RWPE1 (cell line): ENCODE measurements at places on chromosomes 6 and 20.

DNA sequence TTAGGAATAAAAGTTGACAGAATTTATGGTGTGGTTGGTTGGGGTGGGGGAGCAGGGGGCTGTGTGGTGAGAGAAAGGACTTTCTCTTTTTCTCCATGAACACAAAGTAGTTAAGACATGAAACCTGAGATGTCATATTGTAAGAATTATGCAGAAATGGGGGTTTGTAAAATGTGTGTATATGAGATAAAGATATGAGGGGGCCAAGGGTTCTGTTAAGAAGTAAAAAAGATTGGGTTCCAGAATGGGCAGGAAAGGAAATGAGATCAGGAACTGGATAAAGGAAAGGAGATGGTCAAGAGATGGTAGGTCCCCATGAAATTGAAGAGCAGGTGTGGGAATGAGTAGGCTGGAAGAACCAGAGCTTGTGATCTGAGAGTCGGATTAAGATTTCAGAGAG, 9.7 kb downstream of the RNF146 start:
- DNase-seq: no peak

GRCh38 chr6:109079981-109080380, 14.7 kb downstream of the SESN1 start:
- no peak for DNase-seq

DNA sequence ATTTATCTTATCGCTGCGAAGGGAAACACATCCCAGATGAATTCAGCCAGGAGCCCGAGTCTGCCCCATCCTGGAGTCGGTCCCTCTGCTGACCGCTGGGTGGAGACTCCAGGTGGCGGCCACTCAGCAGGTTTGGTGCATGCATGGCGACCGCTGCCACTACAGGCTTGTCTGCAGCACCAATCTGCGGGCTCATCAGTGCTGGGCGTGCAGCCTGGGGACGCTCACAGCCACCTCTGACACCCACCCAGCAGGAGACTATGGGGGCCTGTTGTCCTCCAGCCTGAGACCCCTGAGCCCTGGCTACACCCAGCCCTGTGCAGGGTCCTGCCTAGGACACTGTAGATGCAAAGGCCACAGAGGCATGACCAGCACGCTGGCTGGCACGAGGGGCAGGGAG, 40.5 kb upstream of the GATA5 start:
- DNase-seq: peak; percentile 48

DNA sequence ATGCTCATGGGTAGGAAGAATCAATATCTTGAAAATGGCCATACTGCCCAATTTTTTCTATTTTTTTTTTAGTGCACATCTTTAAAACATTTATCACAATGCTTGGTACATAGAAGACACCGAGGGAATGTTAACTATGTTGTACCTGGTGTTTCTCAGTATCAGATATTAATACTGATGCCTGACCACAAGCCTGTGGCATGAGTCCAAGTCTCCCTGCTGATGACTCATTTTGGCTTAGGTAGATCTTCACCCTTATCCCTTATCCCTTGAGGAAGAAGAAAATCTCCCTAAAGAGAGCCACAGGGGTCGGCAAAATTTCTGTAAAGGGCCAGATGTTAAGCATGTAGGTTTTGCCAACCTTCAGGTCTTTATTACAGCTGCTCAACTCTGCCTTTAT, 14.5 kb downstream of the CD109 start:
- DNase-seq: peak; percentile 92

DNA sequence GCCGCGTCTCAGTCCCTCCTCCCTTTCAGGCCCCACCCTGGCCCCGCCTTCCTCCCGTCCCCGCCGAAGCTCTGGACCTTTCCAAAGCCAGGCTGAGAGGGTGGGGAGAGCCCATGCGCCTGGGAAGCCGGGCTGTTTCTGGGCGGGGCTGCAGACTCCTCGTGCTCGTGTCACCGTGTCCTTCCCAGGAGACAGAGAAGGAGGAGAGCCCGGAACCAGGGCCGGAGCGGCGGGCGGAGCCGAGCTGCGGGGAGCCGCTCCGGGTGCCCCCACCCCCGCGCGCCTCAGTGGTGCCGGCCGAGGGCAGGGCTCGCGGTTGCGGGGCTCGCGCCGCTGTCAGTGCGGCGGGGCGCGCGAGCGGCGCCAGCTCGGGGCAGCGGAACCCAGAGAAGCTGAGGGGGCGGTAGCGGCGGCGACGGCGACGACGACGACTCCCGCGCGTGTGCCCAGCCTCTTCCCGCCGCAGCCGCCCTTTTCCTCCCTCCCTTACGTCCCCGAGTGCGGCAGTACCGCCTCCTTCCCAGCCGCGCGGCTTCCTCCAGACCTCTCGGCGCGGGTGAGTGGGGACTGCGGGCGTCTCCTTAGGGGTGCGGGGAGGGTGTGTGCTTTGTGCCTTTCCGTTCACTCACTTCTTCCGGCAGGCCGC, at the start of gene RALY:
TSS of gene RALY (plus strand) at position 336 of the 646 bp plus-strand sequence. CDS start 78,164 bp downstream, outside the sequence.
- DNase-seq: peak; percentile 100

GRCh38 chr6:39029156-39030011, 19.2 kb upstream of the GLP1R start:
- peak; percentile 47 for DNase-seq

DNA sequence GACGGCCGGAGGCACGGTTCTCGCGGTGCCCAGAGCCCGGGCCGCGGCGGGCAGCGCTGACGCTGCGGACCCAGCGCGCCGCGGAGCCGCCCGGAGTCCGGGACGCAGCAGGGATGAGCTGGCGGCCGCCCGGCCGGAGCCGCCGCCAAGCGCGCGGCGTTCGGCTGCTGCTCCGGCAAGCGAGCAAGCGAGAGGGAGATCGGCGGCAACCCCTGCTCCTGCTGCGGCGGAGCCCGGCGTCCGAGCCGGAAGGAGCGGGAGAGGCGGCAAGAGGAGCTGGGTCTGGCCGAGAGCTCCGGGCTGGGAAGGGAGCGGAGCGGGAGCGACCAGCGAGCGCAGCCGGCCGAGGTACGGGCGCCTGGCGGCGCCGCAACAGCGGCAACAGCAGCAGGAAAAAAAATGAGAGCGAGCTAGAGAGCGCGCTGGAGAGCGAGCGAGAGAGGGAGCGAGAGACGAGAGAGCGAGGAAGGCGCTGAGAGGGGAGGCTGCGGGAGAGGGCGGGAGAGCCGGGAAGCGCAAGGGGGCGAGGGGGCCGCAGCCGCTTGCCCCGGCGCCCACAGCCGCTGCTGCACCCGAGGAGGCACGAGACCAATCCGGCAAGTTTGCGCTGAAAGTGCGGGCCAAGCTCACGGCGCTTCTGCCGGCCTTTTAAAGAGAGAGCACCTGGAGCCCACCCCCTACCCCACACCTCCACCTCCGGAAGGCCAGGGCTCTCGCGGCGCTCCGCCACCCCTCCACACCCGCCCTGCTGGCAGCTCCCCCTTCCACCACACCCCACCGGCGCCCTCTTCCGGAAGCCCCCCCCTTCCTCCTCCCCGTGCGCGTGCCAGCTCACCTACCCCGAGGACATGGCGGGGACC, 496 bp downstream of the GRM4 start:
- peak; percentile 34 for DNase-seq

DNA sequence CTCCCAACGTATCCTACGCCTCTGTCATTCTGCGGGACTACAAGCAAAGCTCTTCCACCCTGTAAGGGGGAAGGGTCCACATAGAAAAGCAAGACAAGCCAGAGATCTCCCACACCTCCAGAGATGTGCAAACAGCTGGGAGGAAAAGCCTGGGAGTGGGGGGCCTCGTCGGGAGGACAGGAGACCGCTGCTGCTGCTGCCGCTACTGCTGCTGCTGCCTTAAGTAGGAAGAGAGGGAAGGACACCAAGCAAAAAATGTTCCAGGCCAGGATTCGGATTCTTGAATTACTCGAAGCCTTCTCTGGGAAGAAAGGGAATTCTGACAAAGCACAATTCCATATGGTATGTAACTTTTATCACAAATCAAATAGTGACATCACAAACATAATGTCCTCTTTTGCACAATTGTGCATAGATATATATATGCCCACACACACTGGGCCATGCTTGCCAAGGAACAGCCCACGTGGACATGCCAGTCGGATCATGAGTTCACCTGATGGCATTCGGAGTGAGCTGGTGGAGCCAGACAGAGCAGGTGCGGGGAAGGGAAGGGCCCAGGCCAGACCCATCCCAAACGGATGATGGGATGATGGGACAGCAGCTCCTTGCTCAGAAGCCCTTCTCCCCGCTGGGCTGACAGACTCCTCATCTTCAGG, 108.8 kb upstream of the RAB32 start:
- DNase-seq: no peak

DNA sequence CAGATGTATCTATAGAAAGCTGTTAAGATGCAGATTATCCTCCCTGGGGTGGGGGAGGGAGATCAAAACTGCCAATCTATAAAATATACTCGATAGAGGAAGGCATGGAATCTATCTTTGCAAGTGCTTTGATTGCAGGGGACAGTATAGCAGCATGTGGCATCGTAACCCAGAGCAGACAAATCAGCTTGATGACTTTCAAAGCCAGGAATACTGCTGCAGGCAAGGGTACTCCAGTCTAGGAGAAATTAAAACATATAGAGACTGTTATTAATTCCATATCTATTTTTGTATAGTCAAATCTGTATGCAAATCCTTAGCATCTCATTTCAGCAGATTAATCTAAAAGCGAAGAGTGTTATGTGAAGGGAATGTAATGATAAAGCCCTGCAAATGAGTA, 159.4 kb downstream of the MMS22L start:
- no peak for DNase-seq

- DNase-seq: peak; percentile 85
Measured at GRCh38 chr6:110098511-110099116, 80.9 kb downstream of the WASF1 start.

DNA sequence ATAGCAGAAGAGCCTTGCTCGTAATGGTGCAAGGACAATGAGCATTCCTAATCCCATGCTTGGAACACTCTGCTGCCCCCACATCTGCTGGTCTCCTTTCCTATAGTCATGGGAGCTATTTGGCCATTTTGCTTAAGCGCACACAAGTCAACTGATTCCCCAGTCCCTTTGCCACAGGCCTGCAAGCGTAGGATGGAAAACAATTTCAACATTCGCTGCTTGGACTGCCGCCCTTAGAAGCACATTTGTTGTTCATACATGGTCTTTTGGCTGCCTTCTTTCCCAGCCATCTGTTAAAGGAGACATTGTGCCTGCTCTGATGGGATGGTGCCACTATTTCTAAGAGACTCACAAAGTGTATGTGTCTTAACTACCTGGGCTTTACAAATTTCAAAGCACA, 96.9 kb downstream of the RFX6 start:
- no peak for DNase-seq

DNA sequence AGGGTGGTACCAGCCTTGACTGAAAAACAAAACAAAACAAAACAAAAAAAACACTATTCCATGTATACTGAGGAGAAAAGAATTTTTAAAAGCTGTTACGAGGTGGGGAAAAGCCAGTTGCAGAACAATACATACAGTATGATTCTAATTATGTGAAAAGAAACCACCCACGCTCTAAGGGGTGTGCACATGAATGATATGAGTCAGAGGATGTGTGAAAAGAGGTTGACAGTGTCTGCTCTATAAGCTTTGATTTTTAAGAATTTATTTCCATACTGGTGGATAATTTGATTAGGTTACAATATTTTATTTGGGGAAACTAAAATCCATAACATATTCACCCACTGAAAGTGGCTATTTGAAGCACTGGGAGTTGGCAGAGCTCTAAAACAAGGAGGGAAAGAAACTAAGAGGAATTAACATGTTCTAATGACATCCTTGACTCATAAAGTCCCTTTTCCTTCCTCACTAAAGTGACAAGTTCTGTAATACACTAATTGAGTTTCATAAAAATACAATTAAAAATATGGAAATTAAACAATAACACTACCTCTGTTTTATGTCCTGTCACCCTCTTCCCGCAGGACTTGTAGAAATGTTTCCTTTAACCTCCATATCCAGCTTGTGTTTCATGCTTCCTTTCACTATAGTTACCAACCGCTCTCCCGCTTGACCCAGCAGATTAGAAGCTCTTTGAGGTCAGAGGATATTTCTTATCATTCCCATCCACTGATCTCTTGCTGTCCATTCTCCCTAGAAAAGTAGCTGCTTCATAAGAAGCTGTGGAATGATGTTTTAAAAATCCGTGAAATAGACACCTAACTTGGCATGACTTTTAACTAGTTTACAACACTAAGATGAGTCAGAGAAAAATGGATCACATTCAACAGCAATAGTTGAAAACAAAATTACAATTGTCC, 118.6 kb upstream of the CCDC28A start:
- DNase-seq: peak; percentile 60

- peak; percentile 8 for DNase-seq
Measured at GRCh38 chr6:50815436-50816114, 3.1 kb upstream of the TFAP2B start.

DNA sequence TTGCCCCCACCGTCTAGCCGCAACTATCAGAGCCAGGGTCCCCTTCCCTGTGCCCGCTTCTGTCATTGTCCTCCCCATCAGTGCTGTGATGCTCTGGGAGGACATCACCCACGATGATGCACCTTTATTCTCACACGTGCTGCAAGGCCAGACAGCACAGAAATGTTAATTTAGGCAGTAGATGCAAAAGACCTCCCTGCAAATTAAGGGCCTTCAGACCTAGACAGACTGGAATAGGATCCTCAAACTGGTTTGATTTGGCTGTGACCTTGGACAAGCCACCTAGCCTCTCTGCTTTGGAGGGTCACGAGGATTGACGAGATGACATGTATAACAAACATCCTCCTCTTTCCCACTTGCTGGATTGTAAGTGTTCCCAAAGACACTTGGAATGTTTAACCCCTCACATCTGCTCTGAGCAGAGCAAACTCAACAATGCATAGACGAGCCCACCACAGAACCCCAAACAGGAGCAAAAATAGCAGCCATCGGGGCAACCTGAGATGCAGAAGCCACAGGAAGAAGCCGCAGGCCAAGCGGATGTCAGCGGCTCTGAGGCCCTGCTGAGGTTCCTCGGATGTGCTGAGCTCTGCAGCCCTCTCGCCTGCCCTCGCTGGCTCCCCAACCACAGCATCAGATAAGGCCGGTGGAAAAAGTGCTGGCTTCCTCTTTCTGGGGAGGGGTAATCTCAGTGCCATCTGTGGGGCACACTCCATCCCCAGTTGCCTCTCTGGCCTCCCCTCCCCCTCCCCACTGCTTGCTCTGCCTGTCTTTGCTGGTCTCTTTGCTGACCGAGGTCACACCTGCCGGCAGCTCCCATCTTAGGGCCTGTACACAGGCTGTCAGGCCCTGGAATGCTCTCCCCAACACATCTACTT, 35.3 kb downstream of the TOX2 start:
- no peak for DNase-seq

- no peak for DNase-seq
Measured at GRCh38 chr6:11062715-11063114, 18.6 kb upstream of the ELOVL2 start.

- no peak for DNase-seq
Measured at GRCh38 chr6:170110201-170111140, 180.4 kb downstream of the DLL1 start.

GRCh38 chr6:1800845-1801244, 191.1 kb downstream of the FOXC1 start:
- no peak for DNase-seq

DNA sequence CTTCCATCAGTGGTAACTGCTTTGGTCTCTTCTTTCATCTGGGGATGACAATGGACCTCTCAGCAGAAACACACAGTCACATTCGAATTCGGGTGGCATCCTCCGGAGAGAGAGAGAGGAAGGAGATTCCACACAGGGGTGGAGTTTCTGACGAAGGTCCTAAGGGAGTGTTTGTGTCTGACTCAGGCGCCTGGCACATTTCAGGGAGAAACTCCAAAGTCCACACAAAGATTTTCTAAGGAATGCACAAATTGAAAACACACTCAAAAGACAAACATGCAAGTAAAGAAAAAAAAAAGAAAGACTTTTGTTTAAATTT, 6.1 kb downstream of the EDN1 start:
- peak; percentile 77 for DNase-seq
